ENCODE measurements at places on chromosomes 3 and 15. TPM values are rescaled to one million over a fixed set of nuclear protein-coding genes. Genes with fewer than 3 reads are reported as not detected.

Gene GRK7
- total RNA-seq = not detected

- no peak for DNase-seq
Observed at GRCh38 chr15:40456299-40456712, 14.5 kb upstream of the CHST14 start.

GRCh38 chr3:177307826-177308225 lies 110.5 kb upstream of the TBL1XR1 start:
- DNase-seq = no peak

- no peak for DNase-seq
Observed at GRCh38 chr3:51729042-51729633, 22.3 kb downstream of the GRM2 start.

GRCh38 chr3:81197386-81197785 lies 564.1 kb downstream of the GBE1 start:
- no peak for DNase-seq

- no peak for DNase-seq
Observed at GRCh38 chr3:124920718-124921117, 13.8 kb downstream of the MUC13 start.

DNA sequence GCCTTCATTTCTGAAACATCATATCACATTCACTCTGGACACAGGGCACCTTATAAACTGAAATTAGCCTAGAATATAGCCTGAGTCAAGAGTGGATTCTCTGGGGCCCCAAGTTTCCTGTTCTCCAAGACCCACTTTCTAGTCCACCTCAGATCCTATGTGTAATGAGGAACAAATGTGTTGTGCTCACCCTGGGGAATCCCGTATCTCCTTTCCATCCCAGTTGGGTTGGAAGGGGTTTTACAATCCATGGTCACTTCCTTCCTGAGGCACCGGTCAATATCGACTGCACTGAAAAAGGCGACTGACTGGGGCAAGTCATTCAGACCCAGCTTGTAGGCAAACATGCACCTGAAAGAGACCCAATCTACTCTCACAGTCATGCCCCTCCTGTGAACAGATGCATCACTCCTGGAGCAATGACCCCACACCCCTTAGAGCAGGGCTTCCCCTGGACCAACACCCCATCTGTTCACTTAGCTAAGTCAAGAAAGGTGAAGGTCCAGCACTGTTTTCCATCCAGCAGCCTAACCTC lies 17.4 kb downstream of the POLG start:
- DNase-seq = no peak

Gene CADPS
- not detected for total RNA-seq

Gene DNAH12
- total RNA-seq = 0.05 TPM

DNA sequence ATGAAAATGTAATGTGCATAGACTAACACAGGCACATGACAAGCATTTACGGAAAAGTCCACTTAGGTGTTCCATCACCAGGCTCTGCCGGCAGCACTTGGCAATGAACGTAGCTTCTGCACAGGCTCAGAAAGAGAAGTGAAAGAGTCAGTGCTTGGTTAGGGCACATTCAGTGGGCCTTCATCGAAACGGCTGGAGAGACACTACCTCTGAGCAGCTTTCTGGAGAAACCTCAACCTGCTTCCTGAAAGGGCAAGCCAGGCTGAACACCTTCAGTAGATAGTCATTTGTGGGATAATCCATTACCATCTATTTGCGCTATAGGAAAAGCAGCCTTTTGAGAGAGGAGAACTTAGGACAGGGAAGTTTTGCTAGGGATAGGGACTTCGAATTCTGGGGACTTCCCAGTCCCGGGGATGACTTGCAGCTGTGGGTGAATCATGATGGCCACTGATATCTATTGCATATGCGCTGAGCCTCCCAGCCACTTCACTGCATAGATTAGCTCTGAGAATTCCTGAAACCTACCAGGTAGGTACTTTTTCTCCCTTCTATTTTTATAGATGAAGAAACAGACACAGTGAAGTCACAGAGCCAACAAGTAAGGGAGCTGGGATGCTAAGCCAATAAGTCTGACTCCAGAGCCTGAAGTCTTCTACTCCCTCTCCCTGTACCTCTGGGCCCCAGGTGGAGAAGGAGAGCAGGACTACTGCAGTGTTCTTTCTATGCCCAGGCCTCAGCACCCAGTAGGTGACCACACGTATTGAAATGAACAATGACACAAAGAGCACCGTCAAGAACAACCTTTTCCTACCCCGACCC lies 4.2 kb upstream of the SH2D7 start:
- no peak for DNase-seq

- no peak for DNase-seq
Observed at GRCh38 chr3:170811515-170811914, 58.5 kb downstream of the RPL22L1 start.

- peak; percentile 9 for DNase-seq
Observed at GRCh38 chr3:178083906-178084866, 452.1 kb upstream of the KCNMB2 start.

DNA sequence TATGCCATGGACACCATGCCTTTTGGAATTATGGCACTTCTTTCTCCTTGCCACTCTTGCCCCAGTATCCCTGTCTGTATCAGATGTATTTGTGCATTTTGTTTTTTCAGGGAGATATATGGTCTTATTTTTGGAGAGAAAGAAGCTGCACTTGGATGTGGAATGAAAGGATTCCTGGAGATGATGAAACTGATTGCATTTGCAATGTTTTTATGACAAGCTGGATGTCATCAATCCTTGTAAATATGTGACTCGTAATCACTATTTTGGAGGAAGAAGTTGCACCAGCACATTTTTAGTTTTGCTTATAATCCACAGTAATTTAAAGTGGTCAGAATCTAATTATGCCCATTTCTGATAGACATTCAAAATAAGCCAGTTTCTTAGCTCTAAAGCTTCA lies 165.0 kb downstream of the NR1D2 start:
- DNase-seq = no peak

Gene RBP2
- not detected for total RNA-seq

DNA sequence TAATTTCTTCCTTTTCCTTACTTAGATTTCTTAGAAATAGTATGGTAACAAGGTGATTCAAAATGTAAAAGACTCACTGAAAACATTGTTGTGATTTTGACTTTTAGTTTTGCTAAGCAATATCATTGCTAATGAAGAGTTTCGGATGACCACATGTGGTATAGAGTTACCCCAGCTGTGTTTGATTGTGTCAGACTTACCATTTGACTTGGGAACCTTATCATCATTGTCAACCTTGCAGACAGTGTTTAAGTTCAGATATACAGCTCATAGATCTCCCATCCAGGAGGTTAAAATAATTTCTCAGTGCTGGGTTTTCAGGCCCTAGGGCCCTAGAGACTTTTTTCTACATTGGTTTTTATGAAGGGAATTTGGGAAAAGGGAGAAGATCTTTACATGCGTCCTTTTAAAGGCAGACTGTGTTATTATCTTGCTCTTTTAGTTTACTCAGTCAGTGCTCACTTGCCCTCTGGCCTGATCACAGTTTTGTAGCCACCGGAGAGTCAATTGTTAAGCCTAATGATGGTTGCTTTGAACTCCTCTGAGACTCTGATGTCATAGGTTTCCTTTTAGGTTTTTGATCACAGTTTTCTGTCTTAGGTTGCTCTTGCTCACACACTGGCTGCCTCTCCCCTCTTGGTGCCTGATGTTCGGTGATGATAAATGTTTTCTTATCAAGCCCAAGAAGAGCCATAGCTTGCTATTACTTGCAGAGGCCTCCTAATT lies 133.5 kb upstream of the ZPLD1 start:
- DNase-seq = no peak

DNA sequence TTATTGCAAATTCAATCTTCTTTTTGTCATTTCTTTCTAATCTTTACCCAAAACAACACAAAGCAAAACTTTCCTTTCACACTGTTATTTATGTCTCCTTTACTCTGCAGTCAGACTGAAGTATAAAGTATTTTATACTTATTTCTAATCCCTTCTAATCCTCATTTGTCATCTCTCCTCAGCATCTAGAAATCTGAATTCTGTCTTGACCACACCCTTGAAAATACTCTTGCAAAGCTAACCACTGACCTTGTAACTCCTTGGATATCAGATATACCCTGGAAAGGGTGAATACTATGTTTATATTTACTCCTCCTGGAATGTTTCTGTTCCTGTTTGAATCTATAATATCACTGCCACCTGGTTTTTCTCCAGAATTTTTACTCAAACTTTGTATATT lies 481.1 kb downstream of the ZNF385D start:
- no peak for DNase-seq

DNA sequence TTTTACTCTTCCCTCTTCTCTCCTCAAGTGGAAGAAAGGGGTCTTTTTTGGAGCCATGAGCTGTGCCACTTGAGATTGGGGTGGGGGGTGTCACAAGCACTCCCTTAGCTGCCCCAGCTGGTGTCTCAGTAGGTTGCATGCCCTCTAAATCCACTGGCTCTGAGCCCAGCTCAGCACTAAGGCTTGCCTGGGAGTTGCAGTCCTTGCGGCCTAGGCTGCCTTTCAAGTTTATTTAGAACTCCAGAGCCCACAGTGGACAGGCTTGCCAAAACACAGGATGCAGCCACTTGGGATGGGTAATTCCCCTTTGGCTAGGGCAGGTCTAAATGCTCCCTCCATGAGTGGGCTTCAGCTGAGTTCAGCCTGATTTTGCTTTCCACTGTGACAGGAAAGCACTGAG lies 24.7 kb downstream of the C3orf20 start:
- no peak for DNase-seq

Gene IQCB1
- total RNA-seq = 37.8 TPM

DNA sequence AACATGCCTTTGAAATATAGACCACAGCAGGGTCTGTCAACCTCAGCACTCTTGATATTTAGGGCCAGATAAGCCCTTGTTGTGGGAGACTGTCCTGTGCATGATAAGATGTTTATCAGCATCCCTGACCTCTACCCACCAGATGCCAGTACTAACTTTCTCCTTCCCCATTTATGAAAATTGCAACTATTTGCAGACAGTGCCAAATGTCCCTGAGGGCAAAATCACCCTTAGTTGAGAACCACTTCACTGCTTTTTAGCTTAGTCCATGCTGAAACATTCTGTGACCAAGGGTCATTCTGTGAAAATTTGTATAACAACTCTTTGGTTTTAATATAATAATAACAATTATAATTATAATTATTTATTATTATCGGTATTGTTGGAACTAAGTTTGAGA lies 1032.4 kb downstream of the MCTP2 start:
- DNase-seq = no peak

DNA sequence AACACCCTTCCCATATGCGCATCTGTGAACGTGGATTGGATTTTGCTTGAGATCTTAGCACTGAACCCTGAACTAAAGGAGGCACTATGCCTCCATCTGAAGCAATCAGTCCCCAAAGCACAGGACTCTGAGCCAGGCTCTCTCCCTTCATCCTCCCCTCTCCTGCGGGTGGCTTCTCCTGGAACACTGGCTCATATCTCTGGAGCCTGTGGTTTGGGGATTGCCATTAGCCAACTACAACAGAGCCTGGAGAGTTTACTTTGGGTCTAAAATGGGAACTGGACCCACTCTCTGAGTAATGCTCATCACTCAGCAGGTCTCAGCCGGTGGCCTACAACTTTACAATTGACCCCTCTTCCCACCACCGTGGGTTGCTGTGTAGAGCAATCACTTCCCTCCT lies 190.8 kb upstream of the HES1 start:
- DNase-seq = no peak

GRCh38 chr3:13019243-13020095 lies 53.8 kb downstream of the IQSEC1 start:
- no peak for DNase-seq

- no peak for DNase-seq
Observed at GRCh38 chr3:3031326-3031725, 78.8 kb downstream of the IL5RA start.

GRCh38 chr3:50164481-50164880 lies 9.4 kb downstream of the SEMA3F start:
- no peak for DNase-seq

GRCh38 chr3:182000447-182000846 lies 288.7 kb downstream of the SOX2 start:
- no peak for DNase-seq

GRCh38 chr3:76888856-76889255 lies 151.0 kb upstream of the ROBO2 start:
- DNase-seq = no peak

- no peak for DNase-seq
Observed at GRCh38 chr3:65521032-65521431, 517.7 kb downstream of the MAGI1 start.

DNA sequence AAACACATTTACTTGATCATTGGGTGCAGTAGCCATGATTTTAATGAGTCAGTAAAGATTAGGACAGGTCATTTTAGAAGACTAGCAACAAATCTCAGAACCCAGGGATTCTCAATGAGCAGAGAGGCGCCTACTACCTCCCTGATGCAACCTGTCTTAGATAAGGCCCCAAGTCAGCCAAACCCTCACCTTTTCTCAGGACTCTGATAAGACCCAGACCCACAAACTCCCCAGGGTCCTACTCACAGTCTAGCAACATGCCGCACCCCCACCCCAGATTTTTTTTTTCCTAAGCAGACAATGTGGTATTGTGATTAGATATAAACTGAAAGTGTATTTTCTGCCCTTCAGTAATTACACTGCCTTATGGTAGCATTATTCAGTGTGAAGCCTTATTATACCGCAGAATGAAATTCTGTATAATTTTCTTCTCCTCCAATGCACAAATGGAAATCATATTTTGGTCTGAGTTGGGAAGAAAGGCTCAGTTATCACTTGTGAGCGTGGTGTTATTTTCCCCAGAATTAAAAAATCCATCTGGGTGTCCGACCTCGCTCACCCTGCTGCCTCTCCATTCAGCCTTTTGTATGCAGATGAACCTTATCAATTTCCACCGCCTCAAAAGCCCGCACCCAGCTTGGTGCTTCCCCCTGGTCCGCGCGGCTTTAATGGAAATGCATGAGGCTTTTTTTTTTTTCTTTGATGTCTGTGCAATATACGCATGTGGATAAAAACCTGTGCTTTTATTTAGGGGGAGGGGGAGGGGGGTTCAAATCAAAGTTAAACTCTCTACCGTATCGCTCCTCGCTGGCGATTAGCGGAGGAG lies 122.0 kb upstream of the SOX14 start:
- DNase-seq = no peak

Gene FAIM
- 2.2 TPM for total RNA-seq

Data from activated naive CD4-positive, alpha-beta T cell treated with anti-CD3 and anti-CD28 coated beads for 36 hours (primary cell).